Activated gamma-delta T cell treated with Interleukin-2 at 50 U/mL for 16 hours (primary cell): ENCODE measurements at places on chromosomes 2 and 18.

DNA sequence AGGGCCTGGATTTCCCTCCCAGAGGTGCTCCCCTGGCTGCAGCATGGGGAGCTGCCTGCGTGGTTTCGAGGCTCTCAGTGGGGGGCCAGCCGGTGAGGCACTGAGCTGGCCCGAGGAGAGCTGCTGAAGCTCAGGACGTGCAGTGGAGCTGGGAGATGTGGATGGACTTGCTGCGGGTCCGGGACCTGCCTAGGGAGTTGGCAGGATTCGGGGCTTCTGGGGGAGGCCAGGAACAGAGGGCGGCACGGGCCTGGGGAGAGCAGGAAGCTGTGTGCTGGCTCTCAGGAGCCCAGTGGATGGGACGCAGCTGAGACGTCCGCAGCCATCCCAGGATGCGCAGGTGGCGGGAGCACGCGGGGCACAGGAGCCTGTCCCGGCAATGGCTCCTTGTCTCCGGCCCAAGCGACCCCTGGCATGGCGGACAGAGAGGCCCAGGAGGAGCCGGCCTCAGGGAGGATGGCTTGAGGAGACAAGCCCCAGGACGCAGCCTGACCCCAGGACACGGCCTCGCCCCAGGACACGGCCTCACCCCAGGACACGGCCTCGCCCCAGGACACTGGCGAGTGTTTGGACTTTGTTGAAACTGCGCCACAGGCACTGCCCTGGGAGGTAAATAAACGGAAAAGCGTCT, 116.1 kb downstream of the NFATC1 start:
- peak; percentile 2 for DNase-seq

GRCh38 chr2:206512999-206513398, 69.7 kb downstream of the ADAM23 start:
- no peak for DNase-seq

- DNase-seq: no peak
Measured at GRCh38 chr2:5742126-5742525, 49.9 kb downstream of the SOX11 start.

DNA sequence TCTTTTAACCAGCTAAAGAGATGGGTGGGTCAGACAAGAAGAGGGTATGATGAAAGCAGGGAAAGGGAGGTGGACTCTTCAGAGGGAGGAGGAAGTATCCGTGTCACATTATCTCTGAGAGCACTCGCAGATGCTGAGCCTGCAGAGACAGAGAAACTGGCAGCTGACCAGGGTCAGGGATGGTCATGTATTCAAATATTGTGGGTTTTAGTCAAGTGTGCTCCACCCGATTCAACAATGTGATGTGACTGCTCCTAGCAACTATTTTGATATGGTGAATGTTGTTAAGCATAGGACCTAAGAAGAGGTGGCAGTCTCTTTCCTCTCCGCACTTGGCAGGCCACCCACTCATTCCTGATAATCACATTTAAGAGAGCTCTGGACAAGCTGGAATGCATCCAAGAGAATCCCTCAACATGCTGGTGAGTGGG, 1.3 kb upstream of the CLIP4 start:
- no peak for DNase-seq

- no peak for DNase-seq
Measured at GRCh38 chr2:66849153-66849755, 414.3 kb downstream of the MEIS1 start.

- DNase-seq: no peak
Measured at GRCh38 chr18:60246606-60247005, 126.0 kb downstream of the MC4R start.

- DNase-seq: no peak
Measured at GRCh38 chr2:53886406-53887280, 26.9 kb upstream of the GPR75 start.

DNA sequence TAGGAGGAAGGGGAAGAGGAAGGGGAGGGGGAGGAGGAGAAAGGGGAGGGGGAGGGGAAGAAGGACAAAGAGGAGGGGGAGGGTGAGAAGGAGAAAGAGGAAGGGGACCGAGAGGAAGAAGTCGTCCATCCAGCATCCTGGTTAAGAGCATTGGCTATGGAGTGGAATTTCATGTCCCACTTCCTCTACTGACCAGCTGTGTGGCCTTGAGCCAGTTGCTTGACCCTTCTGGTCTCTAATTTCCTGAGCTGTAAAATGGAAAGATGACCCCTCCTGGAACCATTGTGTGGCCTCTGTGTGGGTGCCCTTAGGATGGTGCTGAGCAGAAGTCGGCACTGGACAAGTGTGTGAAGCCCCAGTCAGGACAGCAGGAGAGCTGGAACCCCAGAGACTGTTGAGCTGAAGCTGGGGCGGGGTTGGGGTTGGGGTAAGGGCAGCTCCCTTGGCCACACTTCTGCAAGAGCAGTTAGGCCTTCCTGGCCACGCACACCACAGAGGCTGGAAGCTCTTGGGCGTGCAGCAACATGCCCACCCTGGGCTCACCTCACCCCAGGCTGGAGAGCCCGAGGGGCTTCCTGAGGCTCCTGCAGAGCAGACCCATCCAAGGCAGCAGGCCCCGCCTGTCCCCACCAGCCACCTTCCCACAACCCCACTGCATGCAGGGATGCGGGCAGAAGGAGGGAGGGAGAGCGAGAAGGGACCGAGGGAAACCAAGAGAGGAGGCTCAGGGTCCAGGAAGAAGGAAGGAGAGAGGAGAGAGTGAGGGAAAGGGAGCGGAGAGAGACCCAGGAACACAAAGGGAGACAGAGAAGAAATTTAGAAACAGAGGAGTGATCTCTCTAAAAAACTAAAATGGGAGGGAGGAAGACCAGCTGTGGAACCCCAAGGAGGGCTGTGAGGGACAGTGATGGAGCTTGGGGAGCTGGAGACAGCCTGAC, 16.2 kb downstream of the ADRA2B start:
- DNase-seq: no peak

DNA sequence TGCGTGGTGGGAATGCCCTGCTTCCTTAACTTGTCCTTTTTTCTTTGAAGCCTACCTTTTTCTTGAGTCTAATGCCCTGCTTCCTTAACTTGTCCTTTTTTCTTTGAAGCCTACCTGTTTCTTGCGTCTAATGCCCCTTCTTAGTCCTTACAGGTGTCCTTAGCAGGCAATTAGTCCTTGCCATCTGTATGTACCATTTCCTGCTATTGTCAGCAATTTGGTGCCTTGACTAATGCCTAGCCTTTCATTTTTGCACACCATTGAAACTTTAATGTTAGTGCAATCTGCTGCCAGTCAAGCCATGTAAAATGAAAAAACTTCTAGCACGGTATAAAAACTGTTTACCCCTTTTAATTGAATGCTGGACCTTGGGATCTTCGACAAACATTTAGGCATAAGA, 4.3 kb downstream of the KDM3A start:
- DNase-seq: no peak

DNA sequence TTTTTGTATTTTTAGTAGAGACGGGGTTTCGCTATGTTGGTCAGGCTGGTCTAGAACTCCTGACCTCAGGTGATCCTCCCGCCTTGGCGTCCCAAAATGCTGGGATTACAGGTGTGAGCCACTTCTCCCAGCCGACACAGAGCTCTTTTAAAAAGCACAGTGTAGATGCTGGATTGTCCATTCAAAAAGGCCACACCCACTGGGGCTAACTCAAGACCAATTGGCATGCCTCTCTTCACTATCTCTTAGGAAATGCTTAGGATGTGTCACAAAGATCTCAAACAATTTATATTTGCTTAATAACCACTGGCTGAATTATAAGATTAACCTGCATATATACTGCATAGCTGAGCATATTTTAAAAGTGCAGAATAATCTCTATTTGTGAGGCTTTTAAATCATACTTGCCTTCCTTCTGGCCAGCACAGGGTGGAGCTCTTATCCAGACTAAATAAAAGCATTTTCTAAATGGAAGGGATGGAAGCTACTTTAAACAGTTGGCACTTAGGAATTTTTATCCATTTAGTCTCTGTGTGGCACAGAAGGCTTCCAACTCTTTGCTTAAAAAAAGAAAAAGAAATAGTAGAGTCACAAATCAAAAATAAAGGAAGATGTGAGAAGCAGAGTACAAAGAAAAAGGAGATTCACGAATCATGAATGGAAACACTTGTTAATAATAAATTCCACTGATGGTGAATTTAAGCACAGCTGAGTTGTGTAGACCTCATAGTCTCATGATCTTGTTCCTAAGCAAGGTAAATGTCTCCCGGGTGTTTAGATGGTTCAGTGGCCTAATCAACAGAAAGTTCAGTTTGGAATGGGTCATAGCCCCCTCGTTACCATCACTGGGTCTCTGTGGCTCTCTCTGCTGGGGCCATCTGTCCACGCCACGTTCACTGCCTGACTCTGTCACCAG, 22.4 kb downstream of the CRYGD start:
- no peak for DNase-seq

DNA sequence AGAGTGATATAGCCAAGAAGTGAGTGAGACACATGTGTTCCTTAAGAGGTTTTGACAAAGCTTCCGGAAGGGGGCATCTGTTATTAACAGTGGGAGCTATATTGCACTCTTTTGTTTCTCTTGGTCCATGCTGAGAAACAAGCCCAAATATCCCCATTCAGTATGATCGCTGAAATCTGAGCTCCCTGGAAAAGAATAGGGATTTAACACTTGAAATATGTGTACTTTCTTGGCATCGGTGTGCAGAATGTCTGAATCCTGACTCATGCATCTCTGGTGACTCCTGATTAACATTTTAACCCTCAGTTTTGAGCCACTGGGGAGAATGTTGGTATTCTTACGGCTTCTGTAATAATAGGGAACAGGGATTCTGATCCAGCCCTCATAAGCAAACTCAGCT, 448.1 kb downstream of the TSN start:
- DNase-seq: no peak

DNA sequence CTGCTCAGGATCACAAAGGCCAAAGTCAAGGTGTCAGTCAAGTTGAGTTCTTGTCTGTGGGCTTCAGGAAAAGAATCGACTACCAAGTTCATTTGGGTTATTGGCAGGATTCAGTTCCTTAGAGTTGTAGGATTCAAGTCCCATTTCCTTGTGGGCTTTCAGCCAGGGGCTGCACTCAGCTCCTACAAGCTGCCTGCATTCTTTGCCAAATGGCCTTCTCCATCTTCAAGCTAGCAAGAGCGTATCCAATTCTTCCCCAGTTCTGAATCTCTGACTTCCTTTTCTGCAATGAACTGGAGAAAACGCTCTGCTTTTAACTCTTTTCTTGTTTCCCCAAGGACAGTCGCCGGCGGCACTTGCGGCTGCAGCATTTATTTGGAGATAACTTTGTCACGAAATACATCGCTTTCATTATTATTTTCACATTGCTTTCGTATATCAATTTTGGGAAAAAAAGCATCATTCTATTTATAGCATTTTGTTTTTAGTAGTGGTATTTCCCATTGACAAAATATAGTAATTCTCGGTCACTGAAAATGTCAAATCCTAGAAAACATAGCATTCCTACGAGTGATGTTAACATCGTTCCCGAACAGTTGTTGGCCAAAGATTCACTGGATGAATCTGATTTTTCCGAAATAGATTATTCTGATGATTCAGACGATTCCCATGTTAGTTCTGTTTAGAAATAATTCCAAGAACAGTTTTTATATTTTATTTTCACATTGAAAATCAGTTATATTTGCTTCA, 59.6 kb upstream of the SERPINE2 start:
- DNase-seq: no peak

DNA sequence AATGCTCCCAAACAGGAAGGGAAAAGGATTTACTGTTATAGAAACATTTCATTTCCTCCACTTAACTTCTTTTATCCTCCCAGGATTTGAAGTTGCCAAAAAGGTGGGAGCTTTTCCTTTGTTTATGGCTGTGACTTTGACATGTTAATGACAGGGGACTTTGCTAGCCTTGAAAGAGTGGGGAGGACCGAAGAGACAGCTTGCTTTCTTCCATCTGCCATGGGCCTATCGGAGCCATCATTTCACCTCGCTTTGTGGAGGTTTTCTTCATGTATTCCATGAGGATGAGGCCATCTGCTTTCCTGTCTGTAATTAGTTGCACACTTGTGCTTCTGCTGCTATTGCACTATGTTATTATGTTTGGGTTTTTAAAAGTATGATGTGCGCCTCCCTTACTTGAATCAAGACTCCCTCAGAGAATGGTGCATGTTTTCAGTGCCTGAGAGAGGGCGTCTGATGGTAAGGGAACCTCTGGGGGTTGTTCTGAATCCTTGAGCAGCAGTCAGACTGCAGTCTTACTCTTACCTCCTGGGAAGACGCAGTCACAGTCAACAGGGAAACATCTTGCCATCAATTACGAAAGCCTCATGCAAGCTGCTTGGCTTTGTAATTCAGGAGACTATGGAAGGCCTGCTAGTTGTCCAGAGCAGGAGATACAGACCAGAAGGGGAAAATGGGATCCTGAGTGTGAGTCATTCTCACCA, 173.3 kb upstream of the MGAT5 start:
- DNase-seq: no peak

DNA sequence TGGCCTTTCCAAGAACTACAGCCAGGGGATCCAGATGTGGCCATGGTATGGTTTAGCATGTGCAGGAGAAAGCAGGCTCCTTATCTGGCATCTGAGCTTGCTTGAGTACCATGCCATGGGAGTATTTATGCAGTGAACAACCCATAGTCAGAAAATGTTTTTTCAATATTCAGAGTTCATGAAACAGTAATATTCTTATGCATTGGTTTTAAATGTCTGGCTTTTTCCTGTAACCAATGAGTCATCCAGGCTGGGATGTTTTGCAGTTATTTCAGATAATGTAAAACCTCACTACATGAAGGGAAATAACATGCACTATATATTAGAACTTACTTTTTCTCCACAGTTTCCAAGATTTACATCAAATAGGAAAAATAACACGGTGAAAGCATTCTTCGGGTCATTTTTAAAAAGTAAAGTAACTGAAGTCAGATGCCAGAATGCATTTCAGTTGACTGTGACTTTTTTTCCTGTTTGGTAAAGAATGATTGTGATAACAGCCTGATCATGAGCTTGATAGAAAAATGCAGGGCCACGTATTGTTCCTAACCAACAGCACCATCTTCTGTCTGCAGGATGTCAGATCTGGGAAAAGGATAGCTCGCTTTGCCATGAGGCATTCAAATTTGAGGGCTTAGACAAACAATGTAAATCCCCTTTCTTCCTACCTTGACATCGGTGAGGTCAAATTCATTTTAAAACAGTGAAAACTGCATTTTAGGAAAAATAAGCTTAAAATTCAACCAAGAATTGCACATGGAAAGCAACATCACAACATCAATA, 152.8 kb downstream of the DSC3 start:
- DNase-seq: no peak

DNA sequence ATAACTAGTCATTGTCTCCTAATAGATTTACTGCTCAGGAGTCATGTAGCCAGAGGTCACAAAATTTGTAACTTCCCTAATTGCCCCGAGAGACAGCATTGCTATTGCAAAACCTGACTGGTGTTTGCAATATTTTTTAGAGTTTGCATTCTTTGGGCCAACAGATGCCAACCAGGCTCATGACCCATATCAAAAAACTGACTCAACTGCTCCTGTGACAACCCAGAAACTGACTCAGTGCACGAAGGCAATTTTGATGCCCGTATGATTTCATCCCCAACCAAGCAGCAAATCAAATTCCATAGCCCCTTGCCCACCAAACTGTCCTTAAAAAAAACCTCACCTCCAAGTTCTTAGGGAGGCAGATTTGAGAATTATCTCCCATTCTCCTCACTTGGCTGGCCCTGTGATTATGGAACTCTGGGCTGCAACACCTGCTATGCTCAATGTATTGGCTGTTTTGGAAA, 951.3 kb downstream of the TSN start:
- no peak for DNase-seq
